ENCODE measurements at places on chromosomes 6 and 20.

GRCh38 chr6:72032086-72032485 lies 145.7 kb downstream of the RIMS1 start:
- no peak for DNase-seq

DNA sequence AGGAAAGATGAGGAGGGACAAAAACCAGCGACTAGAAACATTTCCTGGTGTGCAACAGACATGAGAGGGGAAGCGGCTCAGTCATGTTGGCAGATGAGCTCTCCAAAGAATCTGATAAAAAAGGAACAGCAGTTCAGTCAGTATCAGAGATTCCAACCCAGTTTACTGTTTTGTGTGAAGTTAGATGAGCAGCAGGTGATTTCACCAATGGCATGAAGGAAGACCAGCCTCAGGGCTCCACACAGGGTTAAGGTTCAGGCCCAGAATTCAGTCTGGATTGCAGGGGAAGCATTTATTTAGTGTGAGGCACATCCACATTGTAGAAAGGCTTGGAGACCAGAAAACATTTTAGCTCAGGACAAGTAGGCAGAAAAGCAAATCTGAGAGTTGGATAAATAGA lies 317.8 kb downstream of the C6orf118 start:
- DNase-seq: no peak

- no peak for DNase-seq
Measured at GRCh38 chr6:89566930-89567629, 71.5 kb downstream of the LYRM2 start.

- DNase-seq: no peak
Measured at GRCh38 chr20:53940907-53941545, 129.4 kb downstream of the BCAS1 start.

DNA sequence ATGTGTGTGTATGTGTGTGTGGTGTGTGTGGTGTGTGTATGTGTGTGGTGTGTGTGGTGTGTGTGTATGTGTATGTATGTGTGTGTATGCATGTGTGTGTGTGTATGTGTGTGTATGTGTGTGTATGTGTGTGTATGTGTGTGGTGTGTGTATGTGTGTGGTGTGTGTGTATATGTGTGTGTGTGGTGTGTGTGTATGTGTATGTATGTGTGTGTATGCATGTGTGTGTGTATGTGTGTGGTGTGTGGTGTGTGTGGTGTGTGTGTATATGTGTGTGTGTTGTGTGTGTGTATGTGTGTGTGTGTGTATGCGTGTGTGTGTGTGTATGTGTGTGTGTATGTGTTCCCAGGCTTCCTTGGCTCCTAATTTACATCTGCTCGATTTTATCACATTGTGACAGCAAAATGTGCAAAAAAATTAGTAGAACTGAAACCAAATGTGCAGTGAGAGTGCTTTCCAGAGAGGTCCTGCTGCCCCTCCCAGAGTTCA lies 234.5 kb downstream of the BMP7 start:
- no peak for DNase-seq
